NCI-H2029 (cell line): ENCODE measurements at places on chromosomes 11 and 22.
A peak's percentile ranks its signal among the peaks of the same experiment; 100 is the strongest.

- DNase-seq, result no peak
Measured at GRCh38 chr11:133012803-133013202, 519.5 kb downstream of the OPCML start.

DNA sequence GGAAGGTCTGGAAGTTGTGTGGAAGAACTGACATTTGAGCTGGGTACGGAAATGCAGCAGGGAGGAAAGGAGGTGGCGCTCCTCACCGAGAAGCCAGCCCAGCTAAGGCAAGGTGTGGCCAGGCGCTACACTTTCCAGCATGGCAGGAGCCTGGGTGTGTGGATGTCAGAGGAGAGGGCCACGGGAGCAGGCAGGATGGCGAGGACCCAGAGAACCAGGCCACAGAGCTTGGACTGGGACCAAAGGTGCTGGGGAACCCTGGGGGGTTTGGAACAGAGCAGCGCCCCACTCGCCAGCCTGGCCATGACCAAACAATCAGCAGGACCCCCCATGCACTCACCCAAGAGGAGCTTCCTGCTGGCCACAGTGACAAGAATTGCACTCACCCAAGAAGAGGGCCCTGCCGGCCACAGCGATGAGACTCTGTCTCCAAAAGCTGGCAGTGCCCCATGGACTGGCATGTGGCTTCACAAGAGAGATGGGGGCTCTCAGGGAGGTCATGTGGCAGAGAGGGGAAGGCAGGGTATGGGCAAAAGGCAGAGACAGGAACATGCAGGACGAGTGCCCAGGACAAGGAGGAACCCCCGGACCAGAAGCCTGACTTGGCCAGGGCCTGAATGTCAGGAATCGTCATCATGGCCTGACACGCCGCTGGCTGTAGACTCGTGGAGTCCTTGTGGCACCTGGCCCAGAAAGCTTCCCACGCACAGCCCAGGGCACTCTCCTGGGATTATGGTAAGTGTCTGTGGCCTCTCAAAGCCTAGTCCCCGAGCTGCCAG lies 45.4 kb downstream of the IGF2 start:
- DNase-seq, result no peak

GRCh38 chr11:110065189-110065588 lies 28.0 kb upstream of the ZC3H12C start:
- DNase-seq, result no peak

DNA sequence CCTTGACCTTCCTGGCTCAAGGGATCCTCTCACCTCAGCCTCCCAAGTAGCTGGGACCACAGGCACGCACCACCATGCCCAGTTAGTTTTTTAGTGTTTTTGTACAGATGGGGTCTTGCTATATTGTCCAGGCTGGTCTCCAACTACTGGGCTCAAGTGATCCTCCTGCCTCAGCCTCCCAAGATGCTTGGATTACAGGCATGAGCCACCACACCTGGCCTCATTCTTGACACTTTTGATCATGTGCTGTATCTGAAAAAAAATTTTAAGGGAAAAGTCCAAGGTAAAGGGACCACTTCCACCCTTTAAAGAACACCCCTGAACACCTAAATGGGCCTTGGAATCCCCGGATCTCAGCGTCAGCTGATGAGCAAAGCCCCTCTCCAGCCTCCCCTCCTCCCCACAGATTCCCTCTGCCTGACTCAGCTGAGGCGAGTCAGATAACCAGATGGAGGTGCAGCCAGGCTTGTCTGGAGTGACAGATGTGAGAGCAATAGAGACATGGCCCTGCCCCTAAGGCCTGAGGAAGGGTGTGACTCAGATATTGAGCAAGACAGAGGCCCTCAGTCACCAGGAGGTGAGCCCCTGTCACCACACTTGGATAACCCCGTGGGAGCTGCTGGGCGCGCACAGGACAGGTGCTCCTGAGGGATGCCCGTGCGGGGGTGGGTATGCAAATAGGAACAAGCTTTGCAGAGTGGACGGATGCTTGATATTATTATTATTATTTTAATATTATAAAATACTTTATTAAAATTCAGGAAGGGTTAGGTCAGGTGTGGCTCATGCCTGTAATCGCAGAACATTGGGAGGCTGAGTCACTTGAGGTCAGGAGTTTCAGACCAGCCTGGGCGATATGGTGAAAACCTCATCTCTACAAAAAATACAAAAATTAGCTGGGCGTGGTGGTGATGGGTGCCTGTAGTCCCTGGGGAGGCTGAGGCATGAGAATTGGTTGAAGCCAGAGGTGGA lies 5.0 kb upstream of the CCDC88B start:
- peak; percentile 62 for DNase-seq

DNA sequence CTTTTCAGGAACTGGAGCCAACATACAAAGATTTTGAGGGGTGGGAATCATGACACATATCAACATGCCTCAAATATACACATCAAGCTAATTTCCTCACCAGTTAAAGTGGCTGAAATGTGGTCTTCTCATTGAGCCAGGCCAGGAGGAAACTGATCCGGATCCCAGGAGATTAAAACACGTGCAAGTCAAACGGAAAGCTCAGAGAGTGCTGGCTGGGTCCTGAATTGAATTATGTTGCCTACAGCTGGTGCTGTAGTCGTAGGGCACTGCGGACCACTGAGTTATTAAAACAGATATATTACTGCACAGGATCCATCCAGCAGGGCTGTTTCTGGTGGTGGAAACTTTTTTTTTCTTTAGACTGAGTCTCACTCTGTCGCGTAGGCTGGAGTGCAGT lies 14.1 kb upstream of the WNT7B start:
- DNase-seq, result no peak

- DNase-seq, result peak; percentile 72
Measured at GRCh38 chr11:119885067-119885466, 156.1 kb upstream of the NECTIN1 start.

DNA sequence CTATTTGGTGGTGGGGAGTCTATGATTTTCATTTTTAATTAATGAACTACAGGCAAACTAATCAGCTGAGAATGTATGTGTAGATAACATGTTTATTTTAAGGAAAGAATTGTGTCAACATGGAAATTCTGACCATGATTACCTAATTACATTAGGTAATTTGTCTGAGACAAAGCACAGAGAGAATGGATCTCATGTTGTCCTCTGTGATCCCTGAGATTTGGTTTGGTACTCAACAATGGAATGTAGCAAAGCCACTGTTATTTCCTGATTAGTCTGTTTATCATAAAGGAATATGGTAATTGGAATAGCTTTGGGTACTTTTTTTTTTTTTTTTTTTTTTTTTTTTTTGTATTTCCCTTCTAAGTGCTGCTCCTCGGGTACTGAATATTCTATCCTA lies 718.8 kb upstream of the ARHGAP42 start:
- DNase-seq, result no peak

GRCh38 chr11:47461876-47462275 lies 12.9 kb upstream of the RAPSN start:
- no peak for DNase-seq

DNA sequence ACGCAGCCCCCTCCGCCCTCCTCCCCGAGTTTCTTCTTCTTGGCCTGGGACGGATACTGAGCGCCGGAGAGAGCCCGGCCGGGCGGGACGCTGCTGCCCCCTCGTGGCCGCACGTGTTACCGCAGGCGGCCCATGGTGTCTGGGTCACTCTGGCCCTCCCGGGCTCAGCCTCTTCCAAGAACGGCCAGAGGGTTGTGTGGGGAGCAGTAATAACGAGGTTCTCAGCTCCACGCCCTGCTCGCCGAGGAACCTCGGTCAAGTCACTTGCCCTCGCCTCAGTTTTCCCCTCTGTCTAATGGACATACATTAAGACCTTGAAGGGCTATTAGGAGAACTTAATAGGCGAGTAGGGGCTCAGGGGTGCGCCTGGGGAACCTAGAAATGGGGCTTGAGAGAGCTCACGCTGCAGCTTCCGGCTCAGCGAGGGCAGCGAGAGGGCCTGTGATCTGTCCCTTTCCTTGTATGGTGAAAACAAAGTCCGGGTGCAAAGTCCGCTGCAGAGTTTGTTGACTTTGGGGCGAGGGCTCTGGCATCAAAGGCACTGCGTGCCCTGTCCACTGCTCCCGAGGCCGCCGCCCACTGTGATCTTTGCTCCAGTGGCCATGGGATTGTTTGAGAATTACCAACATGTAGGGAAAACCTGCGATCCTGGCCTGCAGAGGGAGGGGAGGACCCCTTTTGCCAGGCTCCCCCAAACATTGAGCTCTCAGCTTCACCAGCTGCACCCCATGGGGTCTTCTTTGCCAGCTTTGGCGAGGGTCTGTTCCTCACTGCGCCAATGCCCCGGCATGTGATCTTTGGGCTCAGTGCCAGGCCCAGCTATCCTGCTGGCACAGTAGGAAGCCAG lies 14.4 kb upstream of the LRP5 start:
- peak; percentile 28 for DNase-seq

DNA sequence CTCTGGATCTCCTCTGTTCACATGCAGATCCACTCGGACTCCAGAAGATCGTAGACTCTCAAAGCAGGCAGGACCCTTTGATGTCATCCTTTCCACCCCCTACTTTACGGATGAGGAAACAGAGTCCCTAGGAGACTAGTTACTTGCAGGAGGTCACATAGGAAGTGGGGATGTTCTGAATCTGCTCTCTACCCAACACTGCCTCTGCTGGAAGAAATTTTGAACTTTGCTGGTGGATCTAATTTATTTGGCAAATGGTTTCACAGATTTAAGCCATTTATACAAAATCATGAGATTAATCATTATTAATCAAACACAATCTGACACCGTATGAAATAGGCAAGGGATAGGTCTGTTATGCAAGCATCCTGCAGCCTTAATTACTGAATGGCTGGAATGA lies 55.0 kb upstream of the USP47 start:
- DNase-seq, result no peak

- no peak for DNase-seq
Measured at GRCh38 chr11:63920939-63921417, 4.0 kb upstream of the RCOR2 start.

- peak; percentile 61 for DNase-seq
Measured at GRCh38 chr22:39240831-39241793, 3.7 kb downstream of the PDGFB start.

- no peak for DNase-seq
Measured at GRCh38 chr11:19232910-19233503, 7.7 kb downstream of the E2F8 start.

- no peak for DNase-seq
Measured at GRCh38 chr11:3810446-3810845, 2.1 kb downstream of the PGAP2 start.

- no peak for DNase-seq
Measured at GRCh38 chr11:923691-924405, 1.8 kb upstream of the AP2A2 start.

DNA sequence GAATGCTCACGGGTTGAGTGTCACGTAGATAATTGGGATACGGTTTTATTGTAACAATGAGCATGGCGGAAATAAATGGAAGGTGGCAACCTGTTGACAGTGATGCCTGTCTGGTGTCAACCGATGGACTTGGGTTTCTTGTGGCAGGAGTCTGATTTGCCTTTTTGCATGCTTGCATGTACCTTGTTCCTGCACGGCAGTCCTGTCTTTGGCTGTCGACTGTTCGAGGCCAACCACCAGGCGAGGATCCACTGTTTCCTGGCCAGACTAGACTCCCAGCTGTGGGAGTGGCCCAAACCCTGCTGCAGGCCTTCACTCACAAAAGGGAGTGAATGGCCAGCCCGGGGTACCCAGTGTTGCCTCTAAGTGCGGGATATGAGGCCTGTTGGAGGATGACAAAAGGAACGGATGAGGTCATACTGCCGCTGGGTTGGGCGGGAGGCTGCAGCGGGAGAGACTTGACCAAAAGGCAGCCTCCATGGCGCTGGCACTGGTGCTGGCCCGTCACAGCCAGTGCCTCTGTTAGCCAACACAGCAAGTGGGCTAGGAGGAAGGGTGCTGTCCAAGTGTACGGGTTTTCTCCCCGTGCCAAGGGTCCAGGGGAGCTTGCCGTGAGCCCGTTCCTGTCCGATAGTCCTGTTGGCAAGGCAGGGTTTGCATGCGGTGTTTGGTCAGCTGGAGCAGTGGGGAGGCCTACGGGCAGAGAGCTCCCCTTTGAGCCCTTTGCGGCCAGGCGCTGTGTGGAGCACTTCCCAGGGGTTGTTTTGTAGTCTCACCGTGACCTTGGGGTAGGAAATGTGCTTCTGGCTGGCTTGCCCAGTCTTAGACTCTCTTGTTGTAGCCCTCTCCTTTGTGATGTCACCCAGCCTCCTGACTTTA lies 974 bp downstream of the DGCR8 start:
- DNase-seq, result peak; percentile 62

- DNase-seq, result no peak
Measured at GRCh38 chr22:40430991-40431390, 60.6 kb downstream of the SGSM3 start.

- no peak for DNase-seq
Measured at GRCh38 chr22:36104435-36104834, 56.1 kb downstream of the APOL3 start.

GRCh38 chr11:1760351-1761109 lies 3.2 kb downstream of the CTSD start:
- DNase-seq, result no peak

GRCh38 chr11:112968941-112969713 lies 7.9 kb downstream of the NCAM1 start:
- DNase-seq, result no peak

DNA sequence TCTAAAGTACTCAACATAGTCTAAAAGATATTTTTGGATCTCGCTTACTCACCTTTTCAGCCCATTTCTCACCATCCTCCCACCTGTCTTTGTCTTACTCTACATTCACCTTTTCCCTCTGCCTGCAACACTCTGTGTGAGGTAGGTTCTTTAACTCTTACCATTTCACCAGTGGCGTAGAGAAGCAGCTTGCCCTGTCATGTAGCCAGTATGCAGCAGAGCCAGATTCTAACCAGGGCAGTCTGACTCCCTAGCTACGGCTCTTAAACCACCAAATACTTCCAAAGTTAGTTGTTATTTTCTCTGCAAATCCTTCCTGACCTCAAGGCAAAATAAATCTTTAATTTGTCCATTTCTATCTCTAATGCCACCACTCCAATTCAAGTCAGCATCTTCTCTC lies 7.5 kb downstream of the ALG8 start:
- no peak for DNase-seq

- no peak for DNase-seq
Measured at GRCh38 chr22:25748704-25749103, 6.7 kb downstream of the MYO18B start.
